ENCODE measurements at places on chromosomes 12 and 14.
A peak's percentile ranks its signal among the peaks of the same experiment; 100 is the strongest.

GRCh38 chr12:131963381-131963780, 13.6 kb downstream of the EP400 start:
- DNase-seq: no peak

DNA sequence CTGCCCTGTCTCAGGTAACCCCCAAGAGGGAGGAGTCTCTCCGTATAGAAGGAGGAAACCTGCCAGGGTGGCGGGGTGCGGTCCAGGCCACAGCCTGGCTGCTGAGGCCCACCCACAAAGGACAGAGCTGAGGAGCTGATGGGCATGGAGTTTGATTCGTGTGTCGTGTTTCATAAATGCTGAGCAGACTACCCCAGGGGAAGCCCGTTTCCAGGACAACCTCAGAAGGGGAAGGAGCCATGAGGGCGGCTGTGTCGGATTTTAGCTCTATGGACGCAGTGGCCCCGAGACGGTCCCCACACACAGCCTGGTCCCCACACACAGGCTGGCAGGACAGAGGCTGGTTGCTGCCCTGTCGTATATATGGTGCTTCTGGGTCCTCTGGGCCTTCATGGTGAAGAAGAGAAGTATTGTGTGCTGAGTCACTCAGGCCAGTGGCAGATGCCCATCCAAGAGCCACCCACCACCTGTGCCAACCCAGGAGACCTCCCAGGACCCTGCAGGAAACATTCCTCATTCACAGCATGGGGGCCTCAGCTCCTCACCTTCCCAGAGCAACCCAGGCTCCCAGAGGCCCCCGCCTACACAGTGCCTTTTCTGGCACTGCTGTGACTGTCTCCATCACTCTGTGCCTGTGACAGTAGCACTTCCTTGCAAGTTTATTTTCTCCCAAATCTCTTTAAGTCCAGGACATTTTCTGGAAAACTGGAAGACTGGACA, 63.1 kb upstream of the RIN3 start:
- DNase-seq: no peak

DNA sequence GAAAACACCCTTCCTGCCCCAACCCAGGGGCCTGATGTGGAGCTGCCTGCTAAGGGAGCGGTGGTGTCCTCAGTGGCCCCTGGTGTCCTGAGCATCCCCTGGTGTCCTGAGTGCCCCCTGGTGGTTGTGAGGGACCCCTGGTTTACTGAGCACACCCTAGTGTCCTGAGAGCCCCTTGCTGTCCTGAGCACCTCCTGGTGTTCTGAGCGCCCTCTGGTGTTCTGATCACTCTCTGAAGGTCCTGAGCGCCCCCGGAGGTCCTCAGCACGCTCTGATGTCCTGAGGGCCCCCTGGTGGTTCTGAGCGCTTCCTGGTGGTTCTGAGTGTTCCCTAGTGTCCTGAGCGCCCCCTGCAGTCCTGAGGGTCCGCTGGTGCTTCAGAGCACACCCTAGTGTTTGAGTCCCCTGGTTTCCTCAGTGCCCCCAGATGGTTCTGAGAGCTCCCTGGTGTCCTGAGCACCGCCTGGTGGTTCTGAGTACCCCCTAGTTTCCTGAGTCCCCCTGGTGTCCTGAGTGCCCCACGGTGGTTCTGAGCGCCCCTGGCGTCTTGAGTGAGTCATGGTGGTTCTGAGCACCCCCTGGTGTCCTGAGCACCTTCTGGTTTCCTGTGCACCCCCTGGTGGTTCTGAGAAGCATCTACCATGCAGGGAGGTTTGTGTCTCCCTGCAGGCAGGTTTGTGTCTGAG, 1004.2 kb downstream of the TMEM121 start:
- DNase-seq: peak; percentile 57

- no peak for DNase-seq
Measured at GRCh38 chr14:44780989-44781388, 180.8 kb downstream of the KLHL28 start.

- DNase-seq: no peak
Measured at GRCh38 chr12:68268967-68269366, 15.6 kb upstream of the IL22 start.

DNA sequence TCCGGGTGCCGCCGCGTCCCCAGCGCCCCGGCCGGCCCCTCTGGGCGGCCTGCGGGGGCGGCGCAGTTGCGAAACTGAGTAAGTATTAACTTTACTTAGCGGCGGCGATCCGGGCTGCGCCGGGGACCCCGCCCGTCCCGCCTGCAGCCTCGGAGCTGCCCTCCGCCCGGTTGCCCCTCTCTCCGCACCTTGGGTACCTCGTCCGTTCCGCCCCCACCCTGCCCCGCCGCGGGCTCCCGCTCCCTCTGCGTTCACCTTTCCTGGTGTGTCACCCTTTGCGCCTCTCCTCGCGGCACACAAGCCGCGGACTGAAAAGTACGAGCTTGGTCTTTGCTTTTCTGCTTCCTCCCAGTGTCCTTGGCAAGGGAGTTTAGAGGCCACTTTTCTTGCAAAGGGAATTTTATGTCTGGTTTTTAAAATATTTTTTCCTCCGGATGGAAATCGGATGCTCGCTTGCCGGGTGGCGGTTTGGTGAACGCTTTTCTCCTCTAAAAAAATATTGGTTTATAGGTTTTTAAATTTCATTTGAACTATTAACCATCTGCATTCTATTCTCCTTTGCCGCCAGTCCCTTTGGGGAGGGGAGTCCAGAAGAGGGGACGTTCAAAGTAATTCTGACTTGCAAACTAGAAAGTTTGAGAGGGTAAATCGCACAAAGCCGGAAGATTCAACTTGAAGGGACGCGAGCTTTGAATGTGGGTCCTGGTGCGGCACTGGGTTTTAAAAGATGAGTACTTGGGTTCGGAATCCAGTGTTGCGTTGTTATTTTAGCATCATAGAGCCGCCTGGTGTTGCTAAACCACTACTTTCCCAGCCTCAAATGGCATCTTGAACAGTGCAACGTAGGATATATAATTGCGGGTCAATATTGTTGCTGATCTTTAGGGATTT, 834 bp downstream of the RASSF8 start:
- DNase-seq: peak; percentile 26

GRCh38 chr14:45610318-45610717, 357.3 kb upstream of the MIS18BP1 start:
- no peak for DNase-seq

DNA sequence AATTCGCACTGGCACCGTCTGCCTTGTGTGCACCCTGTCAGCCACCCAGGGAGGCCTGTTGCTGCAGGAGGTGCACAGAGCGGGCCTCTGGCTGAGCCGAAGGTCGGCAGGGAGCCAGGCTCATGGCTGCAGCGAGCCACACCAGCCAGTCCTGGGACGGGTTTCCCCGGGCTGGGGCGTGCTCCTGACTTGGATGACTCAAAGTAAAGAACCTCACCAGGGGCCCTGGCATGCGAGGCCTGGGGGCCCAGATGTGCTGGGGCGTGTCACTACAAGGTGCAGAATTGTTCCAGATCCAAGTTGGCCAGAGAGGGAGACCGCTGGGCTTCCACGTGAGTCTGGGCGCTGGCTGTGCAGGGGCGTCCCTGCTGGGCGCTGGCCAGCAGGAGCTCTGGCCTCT, 34.5 kb downstream of the FBRSL1 start:
- DNase-seq: no peak

- DNase-seq: no peak
Measured at GRCh38 chr12:68884251-68884650, 48.7 kb downstream of the CPM start.

DNA sequence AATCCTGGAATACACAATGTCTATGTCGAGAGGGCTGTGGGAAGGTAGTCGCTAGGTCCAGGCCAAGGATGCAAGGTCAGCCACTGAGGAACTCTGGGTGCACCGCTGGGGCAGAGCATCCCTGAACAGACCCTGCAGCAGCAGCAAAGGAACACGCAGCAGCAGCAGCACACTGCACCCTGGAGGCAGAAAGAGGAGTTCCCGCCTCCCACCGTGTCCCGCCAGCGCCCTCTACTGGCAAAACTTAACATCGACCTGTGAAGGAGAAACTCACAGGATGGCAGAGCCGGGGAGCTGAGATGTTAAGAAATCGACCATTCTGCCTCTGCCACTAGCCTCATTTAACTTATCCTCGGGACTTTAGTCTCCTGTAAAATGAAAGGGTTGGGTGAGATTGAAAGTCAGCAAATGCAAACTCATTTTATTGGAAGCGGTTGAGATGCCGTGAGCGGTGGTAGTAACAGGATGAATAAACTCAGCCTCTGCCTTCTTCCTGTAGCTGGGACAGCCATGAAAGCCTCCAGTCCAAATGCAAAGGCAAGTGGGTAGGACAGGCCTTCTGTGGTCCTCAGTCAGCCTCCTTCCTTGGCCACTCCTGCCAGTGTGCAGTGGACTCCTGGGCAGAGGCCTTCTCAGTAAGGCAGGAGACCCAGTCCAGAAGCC, 45.6 kb downstream of the STAB2 start:
- peak; percentile 70 for DNase-seq

DNA sequence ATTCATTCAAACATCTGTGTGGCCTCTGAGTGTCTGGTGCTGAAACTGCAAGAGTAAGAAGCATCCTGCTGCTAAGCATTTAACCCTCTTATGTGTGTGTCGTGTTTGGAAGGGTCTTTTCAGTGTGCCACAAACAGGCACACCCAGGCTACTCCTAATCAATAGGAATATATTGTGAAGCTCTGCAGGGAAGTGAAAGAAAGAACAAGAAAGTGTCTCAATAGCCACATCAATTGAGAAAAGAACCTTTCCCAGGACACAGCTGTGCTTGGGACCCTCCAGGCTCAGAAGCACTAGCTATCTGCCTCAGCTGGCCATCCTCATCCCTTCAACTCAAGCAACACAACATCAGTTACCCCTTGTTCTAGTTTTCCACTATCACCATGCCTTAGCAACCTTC, 13.4 kb upstream of the KRAS start:
- DNase-seq: no peak

- DNase-seq: no peak
Measured at GRCh38 chr12:100717733-100718067, 76.9 kb upstream of the ANO4 start.

Measured in activated CD4-positive, alpha-beta T cell treated with anti-CD3 and anti-CD28 coated beads, Interleukin-2, amount 50 U/mL, for 48 hours (primary cell).